Activated CD8-positive, alpha-beta memory T cell treated with anti-CD3 and anti-CD28 coated beads, Interleukin-2, amount 50 U/mL, for 4 hours (primary cell): ENCODE measurements at places on chromosomes 4 and X.

GRCh38 chrX:739611-740010 lies 109.0 kb downstream of the SHOX start:
- no peak for DNase-seq

DNA sequence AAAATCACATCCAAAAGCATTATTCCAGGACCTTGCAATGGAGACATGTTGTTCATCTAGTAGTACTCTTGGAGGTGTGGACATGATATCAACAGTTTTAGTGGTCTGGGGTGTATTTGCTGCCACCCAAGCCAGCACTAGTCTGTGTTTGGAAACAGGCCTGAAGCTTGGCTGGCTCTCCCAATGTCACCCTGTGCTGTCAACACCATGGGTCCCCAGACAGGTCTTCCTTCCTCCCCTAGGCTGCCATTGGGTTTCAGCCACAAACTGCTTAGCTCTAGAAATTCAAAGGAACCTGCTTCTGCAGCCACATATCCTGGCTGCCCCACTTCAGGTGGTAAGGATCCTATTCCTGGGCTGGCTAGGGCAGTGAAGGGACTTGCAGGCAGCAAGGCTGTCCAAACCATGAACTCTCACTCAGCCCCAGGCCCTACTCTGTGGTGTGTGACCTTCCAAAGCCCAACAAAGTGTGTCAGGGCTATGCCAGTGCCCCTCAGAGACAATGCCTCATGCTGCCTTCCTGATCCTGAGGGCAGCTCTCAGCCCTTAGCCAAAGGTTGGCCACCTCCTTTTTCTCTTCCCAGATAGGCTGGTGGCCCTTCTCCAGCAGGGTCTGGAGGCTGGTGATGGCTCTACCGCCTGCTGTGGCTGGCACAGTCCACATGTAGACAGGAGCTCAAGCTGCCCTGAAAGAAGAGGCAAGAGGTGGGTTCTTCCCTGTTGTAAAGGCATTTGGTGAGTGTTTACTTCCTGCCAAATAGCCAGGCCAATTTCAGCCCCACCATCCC lies 18.3 kb downstream of the AMER1 start:
- DNase-seq: no peak

DNA sequence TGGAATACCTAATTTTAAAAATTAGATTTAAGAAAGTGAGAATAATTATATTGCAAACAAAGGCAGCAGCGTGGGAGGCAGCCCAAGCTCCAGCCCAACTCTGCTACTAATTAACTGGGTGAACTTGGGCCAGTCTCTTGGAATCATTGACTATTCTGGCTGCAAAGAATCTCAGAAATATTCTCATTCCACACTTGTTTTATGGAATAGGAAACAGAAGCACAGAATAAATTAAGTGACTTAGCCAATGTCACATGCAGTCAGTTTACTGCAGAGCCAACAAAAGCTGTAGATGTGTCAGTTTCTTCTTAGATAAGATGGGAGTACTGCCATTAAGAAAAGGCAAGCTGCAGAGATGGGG lies 132.6 kb upstream of the FAM9B start:
- DNase-seq: no peak

GRCh38 chr4:38231626-38232025 lies 271.4 kb downstream of the PTTG2 start:
- no peak for DNase-seq

DNA sequence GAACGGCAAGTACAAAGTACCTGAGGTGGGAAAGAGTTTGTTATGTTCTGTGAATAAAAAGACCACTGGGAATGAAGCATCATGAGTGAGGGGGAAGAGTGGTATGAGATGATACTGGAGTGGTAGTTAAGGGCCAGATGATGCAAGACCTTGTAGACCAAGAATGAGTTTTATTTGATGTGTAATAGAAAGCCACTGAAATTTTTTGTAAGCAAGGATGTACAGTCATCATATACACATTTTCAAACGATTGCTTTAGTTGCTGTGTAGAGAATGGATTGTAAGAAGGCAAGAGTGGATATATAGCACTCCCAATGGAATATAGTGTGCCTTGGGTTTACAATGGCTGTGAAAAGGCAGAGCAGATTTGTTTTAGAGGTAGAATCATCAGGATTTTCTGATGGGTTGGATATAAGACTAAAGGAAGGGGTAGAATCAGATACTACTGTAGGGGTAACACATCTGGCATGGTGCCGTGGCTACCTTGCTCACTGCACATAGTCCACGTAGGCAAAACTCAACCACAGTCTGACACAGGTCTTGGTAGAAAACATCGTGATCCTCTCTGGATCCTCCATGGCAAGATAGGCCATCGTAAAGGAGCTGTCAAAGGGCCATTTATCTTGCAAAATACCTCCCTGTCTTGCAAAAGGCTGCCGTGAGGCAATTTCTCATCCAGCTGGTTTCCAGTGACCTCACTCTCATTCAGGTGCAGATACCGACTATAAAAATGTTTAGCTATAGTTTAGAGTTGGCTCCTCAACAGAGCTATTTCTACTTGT lies 14.9 kb downstream of the TIFA start:
- no peak for DNase-seq

DNA sequence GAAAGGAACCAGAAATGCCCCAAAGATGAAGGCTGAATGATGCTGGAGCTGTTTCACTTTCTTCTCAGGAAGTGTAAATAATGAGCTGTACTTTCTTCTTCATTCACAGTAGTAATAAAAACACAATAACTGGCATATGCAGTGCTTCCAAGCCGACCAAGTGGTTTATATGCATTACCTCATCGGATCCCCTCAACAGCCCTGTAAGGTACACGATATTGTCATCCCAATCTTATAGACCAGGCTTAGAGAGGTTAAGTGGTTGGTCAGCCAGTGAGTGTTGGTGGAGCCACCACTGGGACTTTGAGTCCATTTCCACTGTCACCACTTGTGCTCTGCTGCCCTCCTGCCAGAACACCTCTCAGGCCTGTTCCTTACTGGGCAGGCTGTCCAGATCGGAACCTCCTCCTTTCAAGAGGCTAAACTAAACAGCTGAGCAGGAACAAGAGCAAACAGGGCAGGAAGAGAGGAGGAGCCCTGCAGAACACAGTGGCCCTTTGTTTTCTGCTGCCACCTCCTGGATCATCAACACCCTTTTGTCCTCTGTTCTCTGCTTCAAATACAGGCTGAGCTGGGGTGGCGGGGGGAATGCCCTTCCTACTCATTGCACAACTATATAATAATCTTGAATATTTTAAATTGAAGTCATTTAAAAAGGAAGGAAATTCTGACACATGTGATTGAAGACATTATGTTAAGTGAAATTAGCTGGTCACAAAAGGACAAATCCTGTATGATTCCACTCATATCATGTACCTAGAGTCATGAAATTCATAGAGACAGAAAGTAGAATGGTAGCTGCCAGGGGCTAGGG lies 112.5 kb upstream of the ATP6AP2 start:
- DNase-seq: no peak

DNA sequence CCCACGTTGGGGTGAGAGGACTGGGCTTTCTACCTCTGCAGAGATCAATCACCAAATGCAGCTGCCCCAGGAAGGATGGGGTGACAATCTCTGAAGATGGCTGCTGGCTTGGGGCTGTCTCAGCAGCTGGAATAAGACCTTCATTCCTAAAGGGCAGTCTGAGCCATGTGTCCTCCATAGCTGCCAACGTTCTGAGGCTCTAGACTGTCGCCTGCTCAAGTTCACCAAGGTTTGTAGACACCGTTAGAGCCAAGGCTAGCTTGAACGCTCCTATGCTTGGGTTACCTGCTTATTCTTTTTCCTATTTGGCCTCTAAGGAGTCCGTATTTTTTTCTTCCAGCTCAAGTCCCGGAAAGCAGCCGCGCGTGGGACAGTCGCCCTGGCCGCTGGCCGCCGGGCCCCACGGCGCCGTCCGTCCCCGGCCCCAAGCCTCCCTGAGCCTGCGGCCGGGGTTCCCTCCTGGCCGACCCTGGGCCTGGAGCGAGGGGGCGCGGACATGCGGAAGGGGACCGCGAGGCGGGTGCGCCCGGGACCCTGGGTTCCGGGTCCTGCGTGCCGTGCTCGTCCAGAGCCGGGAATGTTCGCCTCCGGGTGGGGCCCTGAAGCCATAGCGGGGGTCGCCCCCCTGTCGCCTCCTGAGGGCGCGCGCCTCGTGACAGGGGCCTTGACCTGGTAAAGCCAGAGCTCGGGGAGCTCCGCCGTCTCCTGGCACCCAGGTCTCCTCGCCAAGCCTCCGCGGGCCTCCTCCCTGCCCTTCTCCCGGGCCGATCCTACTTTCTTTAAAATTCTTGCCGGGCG lies 23.3 kb downstream of the MRFAP1 start:
- DNase-seq: no peak

GRCh38 chrX:48938721-48939425 lies 18.5 kb downstream of the OTUD5 start:
- peak; percentile 51 for DNase-seq

GRCh38 chrX:74467656-74468055 lies 46.4 kb downstream of the SLC16A2 start:
- DNase-seq: no peak

GRCh38 chrX:119948381-119948780 lies 4.8 kb upstream of the NKAP start:
- no peak for DNase-seq

GRCh38 chrX:153032397-153033118 lies 23.7 kb upstream of the PNMA3 start:
- peak; percentile 59 for DNase-seq

DNA sequence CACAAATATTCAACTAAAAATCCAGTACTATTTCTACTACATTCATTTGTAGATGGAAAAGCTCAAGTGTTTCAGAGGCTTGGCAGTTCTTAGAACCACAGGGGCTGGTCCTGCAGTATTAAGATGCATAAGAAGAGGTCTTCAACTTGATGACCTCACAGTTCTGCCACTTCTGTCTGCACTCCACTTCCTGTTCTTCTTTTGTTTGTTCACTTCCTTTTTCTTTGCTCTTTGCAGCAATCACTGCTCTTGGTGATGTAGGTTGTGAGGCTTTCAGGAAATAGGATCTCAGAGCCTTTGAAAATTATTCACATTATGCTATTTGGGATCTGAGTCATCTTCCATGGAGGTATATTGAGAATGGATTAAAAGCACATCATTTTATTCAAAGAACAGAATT lies 602.0 kb upstream of the CPEB2 start:
- DNase-seq: no peak

DNA sequence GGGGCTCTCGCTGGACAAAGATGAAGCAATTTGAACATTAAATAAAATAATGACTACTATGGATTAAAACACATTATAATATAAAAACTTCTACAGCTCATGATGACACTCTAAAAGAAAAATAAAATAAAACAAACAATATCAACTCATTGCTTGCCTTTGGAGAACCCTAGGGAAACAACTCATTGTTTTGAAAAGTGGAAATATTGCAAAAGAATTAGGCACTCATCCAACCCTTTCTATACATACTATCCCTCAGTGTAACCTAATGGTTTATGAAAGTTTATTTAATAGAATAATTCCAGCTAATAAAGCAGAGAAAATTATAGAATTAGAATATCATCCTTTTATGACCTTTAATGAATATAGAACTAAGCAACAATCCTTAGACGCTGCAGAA lies 718 bp downstream of the RAB40A start:
- DNase-seq: no peak
